GM23248 (cell line): ENCODE measurements at places on chromosomes 2 and 18.

- DNase-seq = no peak
Measured at GRCh38 chr2:197090742-197091367, 164.3 kb upstream of the PGAP1 start.

GRCh38 chr2:85264471-85264870 lies 63.3 kb downstream of the TGOLN2 start:
- no peak for DNase-seq

GRCh38 chr18:32093102-32093511 lies 1.4 kb downstream of the RNF138 start:
- peak; percentile 86 for DNase-seq

GRCh38 chr2:33633315-33633714 lies 34.2 kb upstream of the FAM98A start:
- no peak for DNase-seq

- DNase-seq = no peak
Measured at GRCh38 chr2:236211296-236211695, 43.1 kb upstream of the GBX2 start.

DNA sequence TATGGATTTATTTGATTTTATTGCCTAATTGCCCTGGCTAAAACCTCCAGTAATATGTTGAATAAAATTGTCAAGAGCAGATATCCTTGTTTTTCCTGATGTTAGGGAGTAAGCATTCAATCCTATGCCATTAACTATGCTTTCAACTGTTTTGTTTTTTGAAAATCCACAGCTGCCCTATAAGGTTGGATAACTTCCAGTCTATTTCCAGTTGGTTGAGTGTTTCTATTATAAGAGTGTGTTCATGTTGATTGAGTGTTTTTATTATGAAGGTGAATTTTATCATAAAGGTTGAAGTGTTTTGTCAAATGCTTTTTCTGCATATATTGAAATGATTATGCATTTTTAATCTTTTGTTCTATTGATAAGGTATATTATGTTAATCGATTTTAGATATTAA lies 149.9 kb upstream of the SCN7A start:
- DNase-seq = no peak

- no peak for DNase-seq
Measured at GRCh38 chr2:74244286-74244685, 45.9 kb downstream of the MTHFD2 start.

- peak; percentile 75 for DNase-seq
Measured at GRCh38 chr2:96869822-96870625, at the start of gene SEMA4C. TSS of gene SEMA4C (minus strand) at chr2:96870080. CDS start at chr2:96867886, 2,194 bp downstream.

DNA sequence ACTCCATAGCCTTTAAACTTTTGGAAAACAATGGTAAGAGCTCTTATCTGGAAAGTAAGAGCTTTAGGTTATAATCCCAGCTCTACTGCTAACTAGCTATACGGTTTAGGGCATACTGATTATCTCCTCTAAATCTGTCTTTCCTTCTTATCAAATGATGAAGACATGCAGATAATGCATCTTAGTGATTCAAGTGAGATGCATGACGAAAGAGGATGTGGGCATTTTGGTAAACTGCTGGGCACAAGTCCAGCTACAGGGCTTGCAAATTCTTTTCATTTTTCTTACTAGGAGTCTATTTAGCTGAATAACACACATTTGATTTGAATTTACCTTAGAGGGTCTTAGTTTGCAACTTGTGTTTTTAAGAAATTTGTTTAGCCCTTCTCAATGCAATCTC lies 1604.8 kb upstream of the ZEB2 start:
- DNase-seq = peak; percentile 48

DNA sequence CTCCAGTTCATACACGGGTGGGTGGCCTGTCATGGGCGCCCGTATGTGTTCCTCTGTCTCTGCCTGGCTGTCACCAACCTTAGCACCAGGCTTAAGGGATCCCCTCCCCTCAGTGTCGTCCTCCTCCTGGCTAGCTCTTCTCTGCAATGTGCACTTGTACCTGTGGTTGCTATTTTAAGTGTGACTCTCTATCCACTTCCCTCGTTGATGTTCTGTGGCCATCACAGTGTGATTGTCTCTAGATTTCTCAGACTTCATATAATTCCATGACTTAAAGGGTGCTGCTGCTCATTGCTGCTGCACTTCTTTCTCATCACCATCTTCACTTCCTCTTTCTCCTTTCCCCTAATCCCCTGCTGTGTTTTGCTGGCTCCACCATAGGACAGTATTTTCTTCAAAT lies 143.4 kb downstream of the EML6 start:
- DNase-seq = no peak

GRCh38 chr18:55398858-55399257 lies 189.1 kb downstream of the TCF4 start:
- peak; percentile 46 for DNase-seq

DNA sequence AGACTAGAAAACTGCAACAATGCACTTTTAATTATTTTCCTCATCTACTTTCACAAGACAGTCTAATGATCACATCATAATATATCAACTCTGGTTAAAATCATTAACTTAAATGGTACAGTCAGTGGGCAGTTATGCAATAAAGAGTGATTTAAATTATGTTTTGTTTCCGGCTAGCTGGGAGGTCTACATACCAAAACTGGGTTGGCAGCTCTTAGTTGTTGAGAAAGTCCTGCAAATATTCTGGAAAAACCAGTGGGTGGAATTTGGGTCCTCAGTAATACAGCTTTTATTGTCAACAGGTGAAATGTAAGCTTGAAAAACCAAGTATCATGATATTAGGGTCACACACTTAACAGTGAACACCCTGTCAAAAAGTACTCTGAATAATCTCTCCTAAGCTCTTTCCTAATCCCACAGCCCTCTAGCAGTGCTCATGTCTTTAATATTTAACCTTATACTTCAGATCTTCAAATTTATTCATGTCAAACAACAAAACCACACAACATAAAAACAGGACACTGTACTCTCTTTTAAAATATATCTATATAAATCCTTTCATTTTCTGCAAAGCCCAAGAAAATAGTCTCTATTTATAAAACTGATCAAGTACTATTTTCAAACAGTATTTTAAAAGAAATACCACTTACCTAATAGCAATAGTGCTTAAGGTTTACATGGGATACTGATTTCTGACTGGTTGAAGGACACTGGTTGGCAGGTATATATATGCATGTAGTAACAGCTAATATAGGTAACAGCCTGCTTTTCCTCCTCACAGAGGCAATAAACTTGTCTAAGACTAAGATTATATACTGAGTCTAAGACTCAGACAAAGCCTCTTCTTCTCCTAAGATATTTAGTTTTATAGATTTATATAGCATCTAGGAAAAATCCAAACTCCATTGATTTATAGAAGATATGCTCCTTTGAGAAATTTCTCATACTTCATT lies 103.8 kb downstream of the GAREM1 start:
- DNase-seq = peak; percentile 52

DNA sequence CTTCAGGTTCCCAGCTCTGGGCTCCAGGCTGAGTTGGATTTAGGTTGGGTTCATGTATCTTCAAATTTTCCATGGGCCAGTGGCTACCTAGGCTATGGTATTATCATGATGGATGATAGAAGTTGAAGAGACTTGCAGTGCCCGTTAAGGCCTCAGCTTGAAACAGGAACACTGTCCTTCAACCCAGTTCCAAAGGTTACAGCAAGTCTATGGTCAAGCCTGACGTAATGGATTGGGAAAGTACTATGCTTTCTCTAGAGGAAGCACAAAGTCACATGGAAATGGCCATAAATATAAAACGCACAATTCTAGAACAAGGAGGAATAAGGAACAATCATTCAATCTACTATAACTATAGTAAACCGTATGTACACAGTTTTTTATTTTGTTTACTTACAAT lies 593.2 kb downstream of the ZEB2 start:
- no peak for DNase-seq

DNA sequence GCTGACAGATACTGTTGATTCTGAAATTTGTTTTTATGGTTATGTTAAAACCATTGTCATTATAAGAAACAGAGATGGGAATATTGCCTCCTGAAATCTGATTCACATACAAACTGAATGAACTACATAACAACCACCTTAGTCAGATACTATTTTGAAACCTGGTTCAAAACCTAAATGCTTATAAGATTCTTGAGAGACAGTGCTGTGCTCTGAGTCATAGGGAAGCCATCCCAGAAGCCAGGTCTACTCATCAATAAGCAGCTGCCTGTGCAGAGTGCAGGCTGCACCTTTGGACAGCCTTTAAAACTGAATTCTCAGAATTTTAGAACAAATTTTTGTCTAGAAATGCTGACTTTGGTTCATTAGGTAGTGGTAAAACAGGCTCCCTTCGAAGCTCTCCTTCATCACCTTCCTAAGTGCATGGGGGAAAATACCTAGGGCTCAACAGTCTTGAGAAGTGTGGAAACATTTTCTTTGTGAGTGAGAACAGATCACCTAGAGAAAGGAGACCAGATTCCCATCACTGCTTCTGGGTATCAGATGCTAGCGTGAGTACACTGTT lies at the start of gene SERPINB7:
TSS of gene SERPINB7 (plus strand) at position 253 of the 565 bp plus-strand sequence. CDS start 6,955 bp downstream, outside the sequence.
- DNase-seq = peak; percentile 91

DNA sequence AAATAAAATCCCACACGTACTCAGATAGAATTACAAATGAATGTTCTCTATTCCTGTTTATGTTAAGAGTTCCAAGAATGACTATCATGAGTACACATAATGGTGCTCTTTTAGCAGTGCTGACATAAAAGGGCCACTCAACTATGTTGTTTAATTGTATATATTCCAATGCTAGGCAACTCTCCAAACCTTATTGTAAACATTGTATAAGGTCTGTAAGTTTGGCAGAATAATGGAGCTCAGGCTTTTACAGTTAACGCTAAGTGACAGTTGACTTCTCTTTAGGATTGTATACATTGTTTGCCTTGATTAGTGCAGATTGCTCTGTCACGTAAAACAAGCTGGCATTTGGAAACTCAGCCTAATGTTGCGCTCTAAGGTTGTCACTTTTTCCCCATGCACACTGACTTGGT lies 20.8 kb downstream of the RBMS1 start:
- no peak for DNase-seq

GRCh38 chr2:3604207-3604877 lies 9.4 kb downstream of the COLEC11 start:
- no peak for DNase-seq

DNA sequence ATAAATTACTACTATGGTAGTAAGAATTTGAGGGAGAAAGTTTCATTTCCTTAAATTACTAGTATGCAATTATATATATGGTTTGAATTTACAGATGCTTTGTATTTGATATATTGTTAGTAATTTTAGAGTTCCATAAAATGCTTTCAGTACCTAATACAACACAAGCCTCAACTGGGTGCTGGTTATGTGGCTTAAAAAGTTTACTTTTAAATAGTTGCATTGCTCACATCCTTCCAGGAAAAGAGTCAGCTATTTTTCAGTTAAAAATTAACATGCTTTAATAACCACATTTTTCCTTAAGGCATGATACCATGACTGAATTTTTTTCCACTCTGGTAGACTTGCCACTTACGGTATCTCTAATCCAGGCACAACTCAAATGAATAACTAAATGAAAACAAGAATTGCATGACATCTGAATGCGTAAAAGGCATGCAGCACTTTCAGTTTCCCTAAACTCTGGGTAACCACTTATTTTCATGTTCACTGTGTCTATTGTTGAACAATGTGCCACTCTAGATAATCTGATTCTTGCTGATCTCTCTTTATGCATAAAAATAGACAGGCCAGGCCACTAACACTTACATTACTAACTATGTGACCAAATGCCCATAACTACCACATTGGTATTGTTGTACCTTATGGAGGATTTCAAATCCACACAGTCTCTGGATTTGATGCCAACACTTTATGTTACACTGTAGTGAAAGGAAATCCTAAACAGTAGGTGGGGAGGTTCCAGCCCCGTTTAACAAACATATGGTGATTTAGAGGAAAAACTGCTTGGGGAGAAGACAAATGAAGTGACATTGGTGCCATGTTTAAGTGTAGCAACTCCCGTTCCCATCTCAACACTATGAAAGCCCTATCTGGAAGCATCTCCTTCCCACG lies 35.5 kb upstream of the SLC35F5 start:
- DNase-seq = peak; percentile 40

DNA sequence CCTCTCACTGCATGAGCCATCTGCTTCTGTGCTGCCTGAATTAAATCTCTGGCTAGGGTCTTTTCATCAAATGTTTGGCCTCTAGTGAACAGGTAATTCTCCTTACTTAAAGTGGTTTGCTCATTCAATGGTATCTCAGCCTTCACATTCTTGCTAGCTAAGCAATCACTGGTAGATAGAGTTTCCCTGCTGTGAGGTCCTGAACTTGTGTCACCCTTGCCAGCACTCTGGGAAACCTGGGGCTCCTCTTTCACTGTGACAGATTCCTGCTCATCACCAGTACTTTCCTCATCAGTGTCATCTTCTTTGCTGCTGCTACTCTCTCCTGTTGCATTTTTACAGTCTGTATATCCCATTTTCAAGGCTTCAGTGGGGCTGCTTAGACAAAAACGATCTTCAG lies 69.1 kb upstream of the DTNB start:
- DNase-seq = no peak

DNA sequence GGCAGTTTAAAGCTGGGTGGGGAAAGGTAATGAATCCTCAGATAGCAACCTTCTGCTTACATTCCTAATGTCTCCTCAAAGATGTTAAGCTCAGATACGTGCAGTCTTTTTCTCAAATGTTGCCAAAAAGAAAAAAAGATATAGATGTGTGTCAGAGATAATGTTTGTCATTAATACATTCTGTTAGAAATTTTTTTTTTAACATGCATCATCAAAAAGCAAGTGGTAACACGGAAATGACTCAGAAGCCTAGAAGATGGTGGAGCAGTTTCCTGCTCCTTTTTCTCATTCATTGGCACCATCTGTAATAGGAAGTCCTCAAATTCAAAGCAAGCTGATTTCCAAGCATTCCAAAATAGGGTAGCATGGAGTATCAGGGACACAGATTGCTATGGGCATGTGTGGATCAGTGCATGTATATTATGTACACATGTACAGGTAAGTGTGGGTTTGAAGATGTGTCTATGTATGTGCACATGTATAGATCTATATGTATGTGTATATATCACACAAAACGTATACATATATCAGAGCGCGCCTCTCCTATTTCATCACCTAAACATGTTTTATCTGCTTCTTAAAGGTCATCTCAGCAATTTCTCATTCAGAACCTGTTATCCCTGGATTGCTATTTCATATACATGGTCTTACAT lies 79.9 kb upstream of the ITGB6 start:
- peak; percentile 84 for DNase-seq

DNA sequence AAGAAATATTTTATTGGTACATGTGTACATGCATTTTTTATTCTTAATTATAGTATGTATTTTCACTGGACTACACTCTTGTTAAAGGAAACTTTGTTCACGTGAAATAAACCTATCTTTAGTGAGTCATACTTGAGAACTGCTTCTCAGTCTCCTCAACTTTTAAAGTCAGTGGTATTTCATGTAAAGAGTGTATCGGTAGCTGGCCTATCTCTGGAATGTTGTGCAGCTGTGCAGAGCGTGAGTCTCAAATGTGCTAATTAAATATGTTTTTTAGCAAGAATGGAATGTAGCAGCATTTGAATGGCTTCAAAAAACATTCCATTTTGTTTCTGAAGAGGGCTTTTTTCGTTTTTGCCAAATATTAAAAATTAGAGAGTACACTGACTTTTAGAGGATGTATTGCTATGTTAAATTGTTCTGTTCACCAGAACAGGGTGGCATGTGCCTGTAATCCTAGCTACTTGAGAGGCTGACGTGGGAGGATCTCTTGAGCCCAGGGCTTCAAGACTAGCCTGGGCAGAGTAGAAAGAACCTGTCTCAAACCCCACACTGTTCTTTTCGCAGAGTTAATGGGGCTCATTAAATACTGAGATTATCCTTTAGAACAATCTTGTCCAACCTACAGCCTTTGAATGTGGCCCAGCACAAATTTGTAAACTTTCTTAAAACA lies 14.3 kb downstream of the SPTBN1 start:
- peak; percentile 60 for DNase-seq
